ENCODE measurements at places on chromosomes 5 and 9. TPM values are rescaled to one million over a fixed set of nuclear protein-coding genes. Genes with fewer than 3 reads are reported as not detected.

DNA sequence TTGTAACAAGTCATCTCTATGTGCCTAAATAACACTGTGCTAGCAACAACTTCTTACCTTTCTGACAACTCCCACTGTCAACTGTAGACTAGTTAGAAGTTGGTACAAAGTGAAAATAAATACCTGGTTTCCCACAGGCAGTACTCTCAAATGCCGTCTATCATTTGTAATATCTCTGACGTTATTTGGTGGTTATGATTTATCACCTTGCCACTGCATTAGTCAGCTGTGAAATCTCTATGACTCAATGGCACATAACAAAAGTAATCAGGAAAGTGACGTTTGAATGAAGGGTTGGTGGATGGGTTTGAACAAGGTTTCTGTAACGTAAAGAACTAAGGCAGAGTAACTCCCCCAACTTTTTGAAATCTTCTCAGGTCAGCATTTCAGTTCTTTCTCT lies 592.3 kb downstream of the MAT2B start:
- DNase-seq: peak; percentile 63

DNA sequence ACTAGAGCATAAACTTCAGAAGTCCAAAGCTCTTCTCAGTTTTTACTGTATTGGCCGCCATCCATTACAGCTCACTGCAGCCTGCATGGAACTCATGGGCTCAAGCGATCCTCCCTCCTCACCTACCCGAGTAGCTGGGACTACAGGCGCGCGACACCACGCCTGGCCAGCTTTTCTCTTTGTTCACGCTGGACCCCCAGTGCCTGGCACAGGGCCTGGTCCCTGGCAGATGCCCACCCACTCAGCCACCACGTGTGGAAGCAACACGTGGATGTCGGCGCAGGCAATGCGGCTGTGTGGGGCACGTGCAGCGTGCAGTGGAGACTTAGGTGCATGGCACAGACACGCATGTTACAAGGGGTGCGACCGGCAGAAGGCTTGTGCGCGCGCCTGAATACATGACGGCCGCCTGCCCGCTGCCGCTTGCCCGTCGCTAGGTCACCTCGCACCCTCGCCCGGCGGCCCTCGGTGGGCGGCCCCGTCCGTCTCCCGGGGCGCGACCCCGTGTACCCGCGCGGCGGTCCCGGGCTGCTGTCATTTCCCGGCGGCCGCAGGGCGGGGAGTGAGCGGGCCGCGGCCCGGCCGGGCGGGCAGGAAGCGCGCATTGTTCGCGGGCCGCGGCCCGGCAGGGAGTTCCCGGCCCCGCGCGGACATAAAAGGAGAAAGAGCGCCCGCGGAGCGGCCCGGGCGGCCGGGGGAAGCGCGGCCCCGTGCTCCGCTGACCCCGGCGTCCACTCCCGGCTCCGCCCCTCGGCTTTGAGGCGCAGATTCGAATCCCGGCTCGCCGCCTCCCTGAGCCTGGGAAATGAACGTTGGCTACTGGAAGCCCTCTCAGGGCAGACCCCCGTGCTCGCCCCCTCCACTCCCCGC lies 24.1 kb upstream of the PTGS1 start:
- DNase-seq: no peak

- no peak for DNase-seq
Measured at GRCh38 chr9:113895526-113895925, 19.4 kb downstream of the ZNF618 start.

- DNase-seq: no peak
Measured at GRCh38 chr9:35529161-35529823, 39.4 kb downstream of the RUSC2 start.

DNA sequence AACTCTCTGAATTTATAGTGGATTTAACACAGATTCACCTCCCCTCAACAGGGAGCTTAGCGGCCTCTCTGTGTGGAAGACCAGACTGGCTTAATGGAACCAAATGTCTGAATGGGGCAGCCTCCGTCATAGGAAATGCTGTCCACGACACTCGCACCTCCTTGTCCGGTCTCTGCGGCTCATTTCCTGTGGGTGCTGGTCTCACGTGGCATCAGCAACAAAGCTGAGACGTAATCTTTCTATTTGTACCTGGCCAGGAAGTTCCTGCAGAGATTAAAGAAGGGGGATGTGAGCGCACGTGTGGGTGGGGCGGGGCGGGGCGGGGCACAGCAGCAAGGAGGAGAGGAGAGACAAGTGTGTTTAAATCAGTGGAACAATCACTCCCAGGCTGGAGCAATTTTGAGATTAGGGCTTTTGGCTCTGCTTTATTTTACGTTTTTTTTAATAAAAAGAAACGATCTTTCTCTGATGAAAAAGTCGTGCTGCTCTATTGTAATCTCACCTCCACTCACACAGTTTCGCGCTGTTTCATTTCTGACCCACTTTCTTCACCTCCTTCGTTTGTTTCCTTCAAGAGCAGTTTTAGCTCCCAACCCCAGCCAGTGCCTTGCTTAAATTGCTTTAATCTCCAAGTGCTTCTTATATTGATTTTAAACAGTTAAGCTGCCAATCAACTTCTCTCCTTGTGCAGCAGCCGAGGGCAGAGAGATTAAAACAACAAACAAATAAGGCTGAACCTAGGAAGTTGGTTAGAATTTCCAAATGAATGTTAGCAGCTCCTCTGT lies 132.2 kb upstream of the ASTN2 start:
- no peak for DNase-seq

- DNase-seq: no peak
Measured at GRCh38 chr5:23139338-23140171, 286.4 kb upstream of the CDH12 start.

- DNase-seq: no peak
Measured at GRCh38 chr5:43017428-43017815, 22.7 kb downstream of the ANXA2R start.

DNA sequence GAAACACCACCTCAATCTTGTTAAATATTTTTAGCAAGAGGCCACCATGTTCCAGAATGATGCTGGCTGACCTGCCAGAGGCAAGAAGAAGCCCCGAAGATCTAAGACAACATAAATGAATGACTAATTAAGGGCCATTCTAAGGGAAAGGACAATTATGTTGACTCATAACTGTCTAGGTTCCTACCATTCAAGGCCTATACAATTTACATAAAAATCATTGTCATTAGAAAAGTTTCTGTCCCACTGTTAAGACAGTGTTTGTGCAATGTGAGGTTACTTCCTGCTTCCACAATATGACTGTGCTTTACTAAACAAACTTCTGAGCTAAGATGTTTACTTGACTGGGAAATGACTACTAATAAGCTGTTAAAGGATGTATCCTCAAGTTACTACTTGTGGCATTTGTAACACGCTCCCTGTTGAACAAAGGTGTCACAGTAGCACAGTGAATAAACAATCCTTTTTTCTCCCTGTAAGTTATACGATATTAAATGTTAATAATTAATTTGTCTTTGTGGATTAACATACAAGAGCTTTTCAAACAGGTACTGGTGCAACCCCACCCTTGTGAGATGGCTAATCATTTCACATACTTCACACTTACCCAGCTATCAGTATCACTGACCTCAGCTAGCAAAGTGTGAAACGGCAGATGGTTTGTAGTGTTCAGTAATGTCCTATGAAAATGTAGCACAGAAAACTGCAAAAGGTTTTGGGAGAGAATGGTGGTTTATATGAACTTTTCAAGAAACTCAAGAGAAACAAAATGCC lies 195.8 kb downstream of the EFNA5 start:
- no peak for DNase-seq

DNA sequence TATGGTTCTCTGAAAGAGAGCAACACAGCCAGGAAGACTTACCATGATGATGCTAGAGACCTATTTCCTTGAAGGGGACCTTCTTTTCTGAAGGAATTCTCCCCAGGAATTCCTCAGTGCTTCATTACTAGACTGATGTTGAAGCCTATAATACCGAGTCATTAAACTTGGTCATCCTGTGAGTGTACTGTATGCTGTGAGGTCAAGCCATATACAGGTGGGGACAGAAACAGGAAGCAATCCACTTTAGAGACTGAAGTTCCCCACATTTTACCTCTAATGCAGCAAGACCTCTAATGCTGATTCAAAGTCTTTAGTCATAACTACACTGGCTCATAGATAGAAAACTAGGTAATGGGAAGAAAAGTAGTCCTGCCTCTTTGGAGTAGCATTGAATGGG lies 77.1 kb upstream of the RASEF start:
- DNase-seq: no peak

DNA sequence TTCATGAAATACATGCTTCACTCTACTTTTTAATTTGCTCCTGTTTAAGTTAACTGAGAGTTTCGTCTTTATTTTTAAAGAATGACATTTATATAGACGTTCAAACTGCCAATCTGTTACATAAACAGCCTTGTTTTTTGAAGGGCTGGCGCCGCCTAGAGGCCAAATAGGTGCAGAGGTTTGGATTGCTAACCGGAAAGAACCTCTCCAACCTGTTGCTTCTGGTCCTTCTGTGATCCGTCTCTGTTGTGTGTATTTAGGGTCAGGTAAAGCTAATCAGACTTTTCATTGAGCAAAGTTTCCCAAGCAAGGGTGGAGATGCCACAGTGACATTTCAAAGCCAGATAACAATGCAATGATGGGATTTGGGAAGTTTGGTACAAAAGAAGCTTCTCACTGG lies 39.5 kb upstream of the GLIS3 start:
- DNase-seq: peak; percentile 91

TAS2R1 gene
- total RNA-seq: not detected

TYRP1 gene
- total RNA-seq: 1.1 TPM

CD74 gene
- 0.41 TPM for total RNA-seq

IL33 gene
- total RNA-seq: 73.9 TPM

LHX2 gene
- not detected for total RNA-seq

NAA35 gene
- 25.9 TPM for total RNA-seq

Data from fibroblast of the aortic adventitia (primary cell).